ENCODE measurements at places on chromosomes 6 and 20. TPM values are rescaled to one million over a fixed set of nuclear protein-coding genes. Genes with fewer than 3 reads are reported as not detected.

CDC40 gene
- total RNA-seq: 7.3 TPM

CMTR1 gene
- 23.6 TPM for total RNA-seq

PTK6 gene
- 31.1 TPM for total RNA-seq

LAMP5 gene
- total RNA-seq: not detected

TNF gene
- total RNA-seq: 0.08 TPM

RPN2 gene
- 338 TPM for total RNA-seq

RBM39 gene
- 396 TPM for total RNA-seq

KIF25 gene
- not detected for total RNA-seq

KCNQ5 gene
- not detected for total RNA-seq

NRSN1 gene
- total RNA-seq: not detected

FAM184A gene
- not detected for total RNA-seq

MBOAT1 gene
- 1.0 TPM for total RNA-seq

DNA sequence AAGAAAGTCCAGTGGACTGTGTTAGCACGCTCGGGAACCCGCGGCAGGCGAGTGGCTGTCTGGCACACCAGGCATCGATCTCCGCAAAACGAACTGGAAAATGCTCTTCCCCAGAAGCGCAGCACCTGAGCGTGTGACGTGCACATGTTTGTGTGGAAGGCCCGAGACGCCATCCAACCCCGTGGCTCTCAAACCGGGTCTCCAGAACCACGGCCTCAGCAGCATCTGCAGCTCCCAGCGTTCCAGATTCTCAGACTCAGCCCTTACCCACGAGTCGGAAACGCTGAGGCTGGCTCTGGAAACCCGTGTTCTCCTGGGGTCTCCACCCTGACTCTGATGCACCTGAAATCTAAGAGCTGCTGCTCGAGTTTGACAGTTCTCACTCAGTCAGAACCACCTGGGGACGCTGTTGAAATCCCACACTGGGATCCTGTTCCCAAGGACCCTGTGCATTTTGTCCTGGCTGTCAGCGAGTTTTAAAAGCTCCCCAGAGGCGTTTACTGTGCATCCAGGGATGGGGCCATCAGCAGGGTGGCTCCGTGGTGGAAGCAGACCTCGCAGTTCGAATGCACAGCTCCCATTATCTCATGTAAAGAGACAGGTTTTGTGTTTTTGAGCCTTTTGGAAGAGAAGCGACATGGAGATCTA lies 69.0 kb downstream of the DLL1 start:
- no peak for DNase-seq

- no peak for DNase-seq
Measured at GRCh38 chr6:18350712-18351111, 36.4 kb upstream of the RNF144B start.

- peak; percentile 70 for DNase-seq
Measured at GRCh38 chr6:75368151-75368779, 83.7 kb upstream of the TMEM30A start.

DNA sequence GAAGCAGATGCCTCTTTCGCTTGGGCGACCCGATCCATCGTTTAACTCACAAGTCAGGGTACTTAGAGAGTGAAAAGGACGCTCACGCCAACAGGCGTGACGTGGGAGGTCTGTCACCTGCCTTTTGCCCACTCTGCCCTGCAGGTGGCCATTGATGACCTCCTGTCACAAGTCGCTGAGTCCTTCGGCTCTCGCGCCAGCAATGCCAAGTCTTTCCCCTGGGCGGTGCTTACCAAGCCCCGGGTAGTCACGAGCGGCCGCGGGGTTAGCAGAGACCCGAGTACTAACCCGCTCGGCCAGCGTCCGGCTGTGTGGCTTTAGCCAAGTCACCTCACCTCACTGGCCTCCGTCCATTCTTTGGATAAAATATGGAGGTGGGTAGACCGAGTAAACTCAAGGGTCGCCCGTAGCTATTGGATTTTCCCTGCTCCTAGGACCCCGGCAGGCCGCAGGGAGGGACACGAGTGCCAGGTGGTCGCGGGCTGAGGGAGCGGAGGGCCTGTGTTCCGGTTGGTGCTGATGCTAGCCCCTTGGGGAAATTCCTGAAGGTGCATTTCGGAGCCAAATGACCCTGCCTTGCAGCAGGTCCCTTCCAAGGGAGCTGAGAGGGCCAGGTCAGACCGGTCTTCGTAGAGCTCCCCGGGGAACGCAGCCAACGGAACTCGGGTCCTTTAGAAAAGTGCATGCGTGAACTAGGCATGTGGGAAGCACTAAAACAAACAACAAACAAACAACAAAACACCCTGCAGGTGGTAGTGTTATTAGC lies 668 bp downstream of the PKIB start:
- peak; percentile 78 for DNase-seq

GRCh38 chr6:97292671-97293070 lies 9.7 kb upstream of the MMS22L start:
- DNase-seq: no peak

DNA sequence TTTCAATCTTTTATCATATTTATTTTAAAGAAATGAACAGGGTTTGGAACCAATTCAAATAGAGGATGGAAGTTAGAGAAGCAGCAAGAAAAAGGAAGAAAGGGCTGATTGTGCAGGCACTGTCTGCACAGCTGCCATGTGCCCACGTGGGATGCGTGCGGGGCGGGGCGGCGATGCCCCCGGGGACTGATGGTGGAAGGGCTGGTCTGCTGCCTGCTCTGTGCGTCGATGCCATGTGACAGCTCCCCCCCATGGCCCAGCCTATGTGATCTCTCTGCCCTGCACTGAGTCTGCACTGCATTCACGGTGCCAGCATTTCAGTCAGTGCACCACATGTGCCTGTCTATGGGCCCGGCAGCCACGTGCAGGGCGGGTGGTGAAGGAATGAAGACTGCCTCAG lies 96.4 kb downstream of the IRF4 start:
- no peak for DNase-seq

GRCh38 chr6:136014454-136015437 lies 163.2 kb downstream of the PDE7B start:
- DNase-seq: no peak

DNA sequence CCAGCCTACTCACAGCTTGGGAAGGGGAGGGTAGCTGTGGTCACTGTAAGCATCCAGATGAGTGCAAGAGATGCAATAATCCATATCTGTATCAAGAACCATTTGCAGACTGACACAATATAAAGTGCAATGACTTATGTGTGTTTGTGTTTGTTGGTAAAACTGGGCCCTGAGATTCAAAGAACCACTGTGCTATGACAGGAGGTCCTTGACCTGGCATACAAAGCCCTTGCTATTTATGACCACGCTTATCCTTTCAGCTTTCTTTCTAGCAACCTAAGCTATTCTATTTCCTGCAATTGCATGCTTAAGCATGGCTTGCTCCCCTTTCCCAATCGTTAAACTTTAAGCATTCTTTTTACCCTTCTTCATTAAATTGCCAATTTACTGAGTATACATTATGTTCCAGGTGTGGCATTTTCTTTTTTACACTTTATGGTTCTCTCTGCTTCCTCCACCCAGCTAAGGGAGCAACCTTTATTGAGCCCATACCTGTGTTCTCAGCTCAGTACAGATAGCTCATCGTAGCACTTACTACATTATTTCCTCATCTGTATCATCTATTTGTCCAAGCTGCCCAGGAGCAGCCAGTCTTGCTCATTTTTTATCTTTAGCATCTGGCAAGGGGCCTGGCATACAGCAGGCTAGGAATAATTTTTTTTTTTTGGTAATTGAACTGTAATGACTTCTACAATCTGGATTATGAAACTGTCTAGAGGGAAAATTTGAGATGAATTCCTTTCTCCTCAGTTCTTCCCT lies 3.5 kb downstream of the MCUR1 start:
- DNase-seq: no peak

DNA sequence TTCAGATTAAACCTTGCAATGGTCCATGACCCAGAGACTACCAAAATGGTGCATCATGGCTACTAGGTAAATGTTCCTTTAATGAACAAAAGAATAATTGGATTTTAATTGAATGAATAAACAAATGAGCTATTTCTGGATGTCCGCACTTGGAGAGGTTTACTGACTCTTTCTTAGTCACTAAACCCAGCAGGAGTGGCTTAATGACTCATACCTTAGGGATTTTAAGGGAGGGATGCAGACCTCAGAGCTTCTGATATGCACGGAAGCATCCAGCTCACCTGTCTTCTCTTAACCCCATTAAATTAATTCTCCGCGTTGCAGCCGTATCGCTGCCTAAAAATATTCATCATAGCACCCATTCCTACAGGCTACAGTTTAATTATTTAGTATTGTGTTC lies 970.0 kb upstream of the SLC35B3 start:
- DNase-seq: peak; percentile 17

- DNase-seq: peak; percentile 45
Measured at GRCh38 chr6:39088331-39088730, 26.7 kb downstream of the SAYSD1 start.

DNA sequence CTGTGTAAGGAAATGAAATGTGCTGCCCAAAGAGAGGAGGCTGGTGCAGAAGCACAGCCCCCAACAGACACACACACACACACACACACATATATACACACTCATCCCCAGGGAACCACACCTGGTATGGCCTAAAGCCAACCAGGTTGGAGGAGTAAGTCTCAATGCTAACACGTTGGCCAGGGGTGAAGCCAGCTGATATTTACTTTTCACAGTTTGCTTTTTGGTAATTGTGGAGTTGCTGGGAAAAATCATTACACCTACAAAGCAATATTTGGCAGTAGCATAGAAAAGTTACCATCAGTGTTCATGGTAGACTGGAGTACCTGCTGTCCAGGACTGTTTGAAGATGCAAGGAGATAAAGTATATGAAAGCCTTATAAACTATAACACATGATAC lies 50.3 kb upstream of the NAA20 start:
- peak; percentile 14 for DNase-seq

- DNase-seq: no peak
Measured at GRCh38 chr6:116922853-116923548, 46.0 kb downstream of the RFX6 start.

GRCh38 chr6:86888301-86888700 lies 49.0 kb upstream of the HTR1E start:
- DNase-seq: no peak

DNA sequence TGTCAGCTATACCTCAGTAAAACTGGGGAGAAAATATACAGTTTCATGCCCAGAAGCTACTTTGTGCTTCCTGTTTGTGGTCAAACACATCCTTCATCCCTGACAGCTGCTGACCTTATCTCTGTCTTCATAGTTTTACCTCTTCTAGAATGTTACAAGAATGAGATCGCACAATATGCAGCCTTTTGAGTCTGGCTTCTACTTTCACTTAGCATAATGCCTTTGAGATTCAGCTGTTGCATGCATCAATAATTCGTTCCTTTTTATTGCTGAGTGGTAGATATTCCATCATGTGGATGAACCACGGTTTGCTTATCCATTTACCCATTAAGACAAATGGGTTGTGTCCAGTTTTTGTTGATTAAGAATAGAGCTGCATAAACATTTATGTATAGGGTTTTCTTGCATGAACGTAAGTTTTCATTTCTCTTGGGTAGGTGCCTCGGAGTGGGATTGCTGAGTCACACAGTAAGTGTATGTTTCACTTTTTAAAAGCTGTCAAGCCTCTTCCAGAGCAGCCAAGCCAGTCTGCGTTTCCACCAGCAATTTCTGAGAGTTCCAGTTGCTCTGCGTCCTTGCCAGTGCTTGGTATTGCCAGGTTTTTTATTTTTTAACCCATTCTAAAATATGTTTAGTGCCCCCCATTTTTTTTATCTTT lies 86.6 kb upstream of the PAX1 start:
- no peak for DNase-seq

GRCh38 chr6:37492236-37492972 lies 7.3 kb downstream of the CCDC167 start:
- DNase-seq: no peak

DNA sequence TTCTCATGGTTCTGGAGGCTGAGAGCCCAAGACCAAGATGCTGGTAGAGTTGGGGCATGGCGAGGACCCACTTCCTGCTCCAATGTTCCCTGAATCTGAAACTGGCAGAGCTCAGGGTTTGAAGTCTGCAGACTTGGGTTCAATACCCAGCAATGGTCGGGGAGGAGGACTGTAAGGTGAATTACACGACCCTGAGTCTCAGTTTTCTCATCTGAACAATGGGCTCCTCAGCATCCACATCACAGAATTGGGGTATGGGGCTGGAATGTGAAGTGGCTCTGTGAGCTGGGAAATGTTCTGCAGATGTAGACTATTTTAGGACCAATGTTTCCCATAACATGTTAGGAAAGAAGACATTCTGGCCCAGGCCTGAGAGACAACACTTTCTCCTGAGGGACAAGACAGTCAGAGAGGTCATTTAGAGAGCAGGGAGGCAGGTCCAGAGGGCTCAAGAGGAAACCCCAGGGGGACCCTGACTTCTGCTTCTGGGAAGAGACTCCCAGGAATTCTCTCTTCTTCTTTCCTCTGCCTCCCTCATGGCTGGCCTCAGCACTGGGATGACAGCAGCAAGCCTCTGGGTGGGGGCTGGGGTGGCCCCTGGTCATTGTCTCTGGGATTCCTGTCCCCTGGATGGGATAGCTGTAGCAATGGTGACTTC lies 141.3 kb upstream of the PMEPA1 start:
- no peak for DNase-seq

DNA sequence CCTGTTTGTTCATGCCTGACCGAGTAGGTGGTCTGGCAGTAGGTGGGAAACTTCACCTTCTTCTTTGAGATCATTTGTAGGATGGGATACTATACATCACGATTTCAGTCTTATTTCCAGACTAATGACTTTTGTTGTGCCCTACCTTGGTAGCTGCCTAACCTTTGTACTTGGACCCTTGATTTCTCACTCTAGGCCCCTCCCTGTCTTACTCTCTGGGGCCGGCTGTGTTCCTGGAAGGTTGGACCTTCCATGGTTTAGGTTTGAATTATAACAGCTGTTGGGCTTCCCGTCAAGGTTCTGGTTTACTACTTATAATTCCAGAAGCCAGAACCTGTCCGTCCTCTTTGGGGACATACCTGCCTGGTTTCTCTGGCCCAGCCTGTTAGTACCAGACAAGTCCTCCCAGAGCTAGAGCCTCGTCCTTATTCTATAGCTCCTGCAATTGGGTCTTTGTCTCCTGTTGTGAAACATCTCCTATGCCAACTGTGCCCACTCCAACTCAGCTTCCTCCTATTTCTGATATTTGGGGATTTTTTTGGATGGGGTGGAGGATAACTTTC lies 14.9 kb upstream of the ADIG start:
- no peak for DNase-seq

DNA sequence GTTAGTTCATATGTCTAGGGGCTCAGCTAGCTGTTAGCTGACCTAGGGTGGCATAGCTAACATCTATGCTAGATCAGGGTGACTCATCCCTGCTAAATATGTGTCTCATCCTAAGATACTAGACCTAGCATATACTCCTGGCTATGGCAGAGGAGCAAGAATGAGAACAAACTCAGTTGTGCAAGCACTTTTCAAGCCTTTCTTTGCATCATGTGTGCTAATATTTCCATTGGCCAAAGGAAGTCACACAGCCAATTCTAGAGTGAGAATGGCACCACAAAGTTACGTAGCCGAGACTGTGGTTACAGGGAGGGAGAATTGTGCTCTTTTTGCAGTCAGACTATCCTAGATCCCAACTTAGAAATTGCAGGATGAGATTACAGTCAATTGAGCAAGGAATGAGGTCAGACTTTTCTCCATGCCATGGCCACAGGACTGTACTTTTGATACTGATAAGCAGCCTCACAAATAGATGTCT lies 78.7 kb downstream of the PLCB4 start:
- DNase-seq: no peak
